Caco-2 (cell line): ENCODE measurements at places on chromosomes 3 and 15. TPM values are rescaled to one million over a fixed set of nuclear protein-coding genes. Genes with fewer than 3 reads are reported as not detected.

The PTPRG gene
- 46.4 and 46.5 TPM in 2 replicates for total RNA-seq

The SH2D7 gene
- not detected in 2 replicates for total RNA-seq

The COL6A5 gene
- not detected in 2 replicates for total RNA-seq

The LRRIQ4 gene
- total RNA-seq: not detected in 2 replicates

GRCh38 chr15:96792216-96792615 lies 461.7 kb downstream of the NR2F2 start:
- DNase-seq: no peak

GRCh38 chr15:36591536-36592411 lies 12.3 kb downstream of the CDIN1 start:
- DNase-seq: no peak

DNA sequence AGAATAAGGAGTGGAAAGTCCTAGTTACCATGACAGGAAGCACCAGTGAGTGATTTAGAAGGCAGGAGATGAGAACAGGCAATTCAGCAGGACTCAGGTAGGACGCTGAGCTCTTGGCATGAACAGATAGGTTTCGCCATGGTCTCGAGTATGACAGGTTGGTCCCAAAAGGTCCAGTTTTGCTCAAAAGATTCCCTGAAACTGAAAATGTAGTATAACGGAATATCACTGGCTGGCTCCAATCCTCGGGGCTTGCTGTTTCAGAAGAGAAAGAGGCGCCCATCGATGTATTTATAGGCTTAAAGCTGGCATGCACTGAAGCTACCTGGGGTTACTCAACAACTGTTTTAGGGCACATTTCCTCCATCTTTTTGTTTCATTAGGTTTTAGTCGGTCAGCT lies 59.2 kb downstream of the SRGAP3 start:
- DNase-seq: no peak

DNA sequence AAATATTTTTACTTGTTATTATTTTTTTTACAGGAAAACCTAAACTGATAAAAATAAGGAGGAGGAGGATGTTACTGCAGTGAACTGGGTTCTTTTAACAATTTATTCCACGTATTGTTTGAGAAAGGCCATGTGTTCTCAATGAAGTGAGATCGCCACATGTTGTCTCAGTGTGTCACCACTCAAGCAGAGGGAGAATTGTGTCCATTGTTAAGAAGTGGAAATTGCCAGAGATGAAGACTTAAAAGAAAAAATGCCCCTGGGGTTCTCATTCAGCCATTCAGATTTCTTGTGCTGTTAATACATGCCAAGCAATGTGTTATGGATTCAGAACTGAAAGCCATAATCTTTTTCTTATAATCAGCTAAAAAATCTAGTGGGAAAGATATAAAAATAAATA lies 297.1 kb downstream of the NSUN3 start:
- DNase-seq: no peak

DNA sequence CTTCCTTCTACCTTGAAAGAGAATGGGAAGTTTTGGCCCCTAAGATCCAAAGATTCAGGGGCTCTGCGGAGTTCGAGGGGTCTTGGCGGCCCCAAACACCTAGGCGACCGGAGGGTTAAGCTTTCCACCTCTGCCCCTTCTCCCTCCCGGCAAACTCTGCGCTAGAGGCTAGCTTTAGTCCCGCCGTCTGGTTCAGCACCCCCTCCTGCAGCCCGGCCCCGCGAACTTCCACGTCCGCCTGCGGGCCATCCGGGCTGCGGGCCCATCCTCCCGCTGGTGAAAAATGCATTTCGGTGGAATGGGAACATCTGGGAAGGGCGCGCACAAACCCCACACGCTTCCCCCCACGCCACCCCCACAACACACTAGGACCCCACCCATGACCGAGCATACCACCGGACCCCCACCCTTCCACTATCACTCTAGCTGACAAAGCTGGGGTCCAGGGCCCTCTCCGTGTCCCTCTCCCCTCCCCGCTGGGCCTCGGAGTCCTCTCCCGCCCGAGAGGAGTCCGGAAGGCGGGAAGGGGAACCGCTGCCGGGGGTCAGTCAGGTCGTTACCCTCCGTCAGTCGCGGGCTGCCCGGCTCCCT lies 1.0 kb downstream of the SHOX2 start:
- peak; percentile 23 for DNase-seq

DNA sequence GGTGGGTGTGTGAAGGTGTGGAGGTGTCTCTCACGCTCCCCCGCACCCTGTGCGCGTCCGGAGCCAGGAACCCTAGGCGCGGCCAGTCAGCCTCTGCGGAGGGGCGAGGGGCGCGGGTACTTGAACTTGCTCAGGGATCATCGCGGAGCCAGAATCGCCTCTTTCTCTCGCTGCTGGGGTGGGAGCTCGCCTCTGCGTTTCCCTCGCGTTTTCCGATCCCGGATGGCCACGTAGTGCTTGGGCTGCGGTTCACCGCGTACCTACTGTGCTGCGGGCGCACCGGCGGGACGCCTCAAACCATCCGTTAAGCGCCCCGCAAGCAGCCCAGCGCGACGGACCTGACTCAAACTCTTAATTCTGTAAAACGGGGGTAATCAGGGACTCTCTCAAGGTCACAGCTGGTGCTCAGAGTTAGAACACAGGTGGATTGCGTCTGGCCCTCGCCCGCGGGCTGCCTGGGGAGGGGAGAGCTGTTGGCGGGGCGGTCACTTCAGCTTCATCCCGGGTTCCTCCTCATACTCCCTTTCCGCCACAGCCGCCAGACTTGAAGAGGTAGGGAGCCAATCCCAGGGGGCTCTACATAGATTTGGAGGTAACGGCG lies 686 bp downstream of the MYRIP start:
- DNase-seq: no peak

DNA sequence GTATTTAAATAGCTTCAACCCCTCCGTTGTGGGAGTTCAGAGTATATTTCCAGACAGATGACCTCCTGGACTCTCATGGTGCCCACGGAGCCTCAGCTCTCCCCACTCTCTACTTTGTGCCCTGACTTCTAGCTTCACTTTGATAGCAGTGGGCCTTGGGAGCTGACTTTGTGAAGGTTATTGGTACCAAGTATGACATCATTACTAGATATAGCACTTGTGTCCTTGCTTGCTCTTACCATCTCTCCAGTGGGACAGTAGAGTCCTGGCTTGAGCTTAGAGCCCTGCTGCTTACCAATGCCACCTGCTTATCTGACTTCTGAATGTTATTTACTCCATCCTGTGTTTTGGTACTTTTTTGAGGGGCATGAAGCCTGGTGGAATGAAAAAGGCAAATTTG lies 53.4 kb downstream of the PPM1L start:
- no peak for DNase-seq

- no peak for DNase-seq
These were observed 12.1 kb upstream of the DNAJC13 start for GRCh38 chr3:132405188-132405587.

- no peak for DNase-seq
These were observed 9.9 kb downstream of the ZIC1 start for GRCh38 chr3:147418808-147419701.

DNA sequence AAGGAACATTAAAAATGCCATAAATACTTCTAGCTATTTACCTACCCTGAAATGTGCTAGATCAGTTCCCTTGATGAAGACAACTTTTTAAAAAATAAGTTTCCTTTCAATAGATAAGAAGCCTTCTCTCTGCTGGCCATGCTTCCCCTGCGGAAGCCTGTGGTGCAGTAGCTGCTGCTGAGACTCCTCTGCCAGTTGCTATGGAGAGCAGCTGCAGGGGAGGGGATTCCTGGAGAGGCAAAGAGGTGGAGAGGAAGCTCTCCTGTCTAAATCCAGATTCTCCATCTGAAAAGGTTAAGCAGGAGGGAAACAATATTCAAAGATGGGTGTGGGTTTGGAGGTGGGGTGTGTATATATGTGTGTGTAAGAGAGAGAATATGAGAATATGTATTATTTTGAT lies 69.8 kb upstream of the BFSP2 start:
- no peak for DNase-seq
